ENCODE measurements at places on chromosomes 2 and 18.

GRCh38 chr2:126950504-126950903, 51.8 kb downstream of the TEX51 start:
- DNase-seq: no peak

GRCh38 chr2:25816249-25816648, 62.0 kb downstream of the ASXL2 start:
- DNase-seq: no peak

GRCh38 chr2:112293636-112294401, 18.4 kb downstream of the ZC3H6 start:
- DNase-seq: no peak

DNA sequence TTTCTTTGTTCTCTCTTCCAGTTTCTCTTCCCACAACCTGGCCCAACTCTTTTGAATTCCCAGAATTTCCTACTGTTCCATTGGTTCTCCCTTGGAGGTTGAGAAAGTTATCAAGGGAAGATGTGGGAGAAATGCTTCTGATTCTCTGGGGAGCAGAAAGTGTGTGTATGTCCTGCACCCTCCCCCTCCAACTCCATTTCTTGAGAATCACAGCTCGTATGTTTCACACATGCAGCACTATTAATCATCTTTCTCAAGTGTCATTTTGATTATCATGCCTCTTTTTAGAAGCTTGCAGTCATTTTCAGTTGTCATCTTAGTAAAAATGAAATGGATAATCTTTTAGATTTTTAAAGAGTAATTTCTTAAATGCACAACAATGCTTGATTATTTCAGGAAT, 296.8 kb upstream of the SLC39A10 start:
- DNase-seq: no peak

GRCh38 chr2:155178921-155179320, 480.4 kb downstream of the KCNJ3 start:
- DNase-seq: no peak

DNA sequence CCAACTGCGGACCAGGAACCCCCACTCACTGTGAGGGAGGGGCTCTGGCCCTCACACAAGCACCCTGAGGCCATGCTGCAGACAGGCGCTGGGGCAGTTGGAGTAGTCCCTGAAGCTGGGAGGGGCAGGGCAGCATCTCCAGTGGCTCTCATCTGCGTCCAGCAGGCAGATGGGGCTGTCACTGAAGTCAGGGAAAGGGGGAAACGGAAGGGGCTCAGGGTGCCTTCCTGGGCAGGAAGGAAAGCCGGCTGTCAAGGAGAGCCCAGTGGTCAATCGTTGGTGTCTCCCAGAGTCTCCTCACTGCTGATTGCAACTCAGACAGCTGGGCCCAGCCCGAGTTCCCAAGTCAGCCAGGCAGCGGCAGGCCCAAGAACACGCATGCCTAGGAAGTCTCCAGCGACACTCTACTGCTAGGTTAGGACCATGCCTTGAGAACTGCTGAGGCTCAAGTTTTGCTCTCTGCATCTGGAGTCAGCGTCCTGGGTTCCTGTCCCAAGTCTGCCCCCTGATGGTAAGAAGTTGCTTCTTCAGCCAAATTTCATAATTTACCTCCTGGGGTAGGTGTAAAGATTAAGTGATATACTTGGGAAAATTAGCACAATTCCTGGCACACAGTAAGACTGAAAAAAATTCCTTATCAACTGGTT, 27.4 kb upstream of the NMUR1 start:
- DNase-seq: peak; percentile 51

GRCh38 chr2:109636317-109636716, 22.2 kb downstream of the SOWAHC start:
- no peak for DNase-seq

DNA sequence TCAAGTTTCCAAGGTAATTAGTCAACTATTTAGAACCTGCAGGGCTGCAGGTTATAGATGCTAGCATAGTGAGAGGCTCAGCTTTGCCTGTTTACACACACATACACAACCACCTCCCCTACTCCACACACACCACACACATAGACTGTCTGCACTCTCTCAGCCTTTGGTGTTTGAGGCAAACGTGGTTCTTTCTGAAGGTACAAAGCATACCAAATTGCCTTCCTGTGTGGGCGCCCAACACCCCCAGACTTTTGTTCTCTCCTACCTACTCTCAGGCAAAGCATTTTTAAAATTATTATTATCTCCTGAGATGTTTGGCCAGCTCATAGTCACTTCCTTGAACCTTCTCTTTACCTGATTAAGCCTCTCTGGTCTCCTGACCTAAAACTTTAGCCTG, 44.9 kb downstream of the MYO3B start:
- no peak for DNase-seq

- no peak for DNase-seq
Measured at GRCh38 chr2:239305771-239306170, 95.0 kb downstream of the HDAC4 start.

DNA sequence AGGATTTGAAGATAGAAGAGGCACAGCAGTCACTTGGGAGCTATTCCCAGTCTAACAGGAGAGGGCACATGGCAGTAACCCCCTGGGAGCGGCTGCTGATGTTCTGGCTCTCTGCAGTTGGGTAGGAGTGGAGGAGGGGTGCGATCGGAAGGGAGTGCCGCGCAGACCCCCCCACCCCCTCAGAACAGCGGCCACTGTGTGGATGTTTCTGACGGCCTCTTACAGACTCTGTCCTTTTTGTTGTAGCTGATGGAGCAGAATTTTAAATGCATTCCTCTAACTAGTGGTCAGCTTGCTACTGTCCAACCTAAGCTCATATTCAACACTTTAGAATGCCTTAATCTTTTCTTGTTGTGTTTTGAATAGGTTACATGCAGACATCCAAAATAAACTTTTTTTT, 127.9 kb downstream of the AGAP1 start:
- no peak for DNase-seq

GRCh38 chr2:175930504-175930903, 71.6 kb downstream of the LNPK start:
- DNase-seq: no peak

DNA sequence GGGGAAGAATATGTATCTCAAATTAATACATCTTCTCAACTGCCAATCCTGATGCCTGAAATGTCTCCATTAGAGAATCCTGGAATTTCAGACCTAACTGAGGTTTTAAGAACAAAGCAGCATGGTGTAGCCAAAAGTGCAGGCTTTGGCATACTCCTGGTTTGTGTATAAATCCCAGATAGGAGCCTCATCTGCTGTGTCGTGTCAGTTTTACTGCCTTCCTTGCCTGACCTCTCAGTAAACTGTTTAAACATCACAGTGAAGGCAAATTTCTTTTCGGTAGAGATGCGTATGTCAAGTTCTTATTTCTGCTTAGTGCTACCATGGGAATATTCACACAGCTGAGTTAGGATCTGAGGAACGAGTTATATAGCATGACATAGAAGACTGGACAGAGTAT, 7.3 kb downstream of the SCG2 start:
- DNase-seq: no peak

DNA sequence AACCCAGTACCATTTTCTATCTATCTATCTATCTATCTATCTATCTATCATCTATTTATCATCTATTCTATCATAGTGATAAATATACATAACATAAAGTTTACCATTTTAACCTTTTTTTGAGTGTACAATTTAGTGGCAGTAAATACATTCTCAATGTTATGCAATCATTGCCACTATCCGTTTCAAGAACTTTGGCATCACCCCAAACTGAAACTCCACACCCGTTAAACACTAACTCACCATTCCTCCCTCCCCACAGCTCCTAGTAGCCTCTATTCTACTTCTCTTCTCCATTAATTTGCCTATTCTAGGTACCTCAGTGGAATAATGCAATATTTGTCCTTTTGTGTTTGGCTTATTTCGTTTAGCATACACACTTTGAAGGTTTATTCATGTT, 82.5 kb upstream of the KCNE4 start:
- DNase-seq: no peak

- no peak for DNase-seq
Measured at GRCh38 chr2:157901325-157901724, 25.2 kb upstream of the ACVR1 start.

Measured in T-helper 2 cell treated with Interferon-gamma antibody and Interleukin-4, amounts not matched to agents 5 μg/mL and 100 μg/mL, for 36 hours (primary cell).